ENCODE measurements at places on chromosomes 11 and 22.

GRCh38 chr11:133793271-133794035 is 51.9 kb downstream of the SPATA19 start:
- no peak for DNase-seq

- DNase-seq, result peak; percentile 73
These were observed 40.6 kb downstream of the MUC6 start for GRCh38 chr11:995752-996420.

DNA sequence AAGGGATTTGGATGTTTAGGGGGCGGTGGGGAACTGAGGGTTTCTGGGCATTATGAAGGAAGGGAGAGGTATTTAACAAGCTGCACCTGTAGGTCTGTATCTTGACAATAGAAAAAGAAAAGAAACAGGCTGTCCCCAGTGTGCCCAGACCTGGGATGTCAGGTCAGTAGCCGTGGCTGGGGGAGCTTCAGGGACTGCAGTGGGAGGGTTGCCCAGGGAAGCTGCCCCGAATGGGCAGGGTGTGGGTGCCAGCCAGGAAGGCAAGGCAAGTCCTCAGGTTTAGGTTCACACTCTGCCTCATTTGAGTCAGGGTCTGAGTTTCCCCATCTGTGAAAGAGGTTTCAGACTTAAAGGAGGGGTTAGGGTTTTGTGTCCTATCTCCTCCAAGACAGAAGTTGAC is 1.5 kb downstream of the INPP5J start:
- no peak for DNase-seq

GRCh38 chr22:50577987-50578775 is at the start of gene CPT1B:
TSS of gene CPT1B (minus strand) at chr22:50578427. CDS start at chr22:50577915, 512 bp downstream.
- DNase-seq, result no peak

DNA sequence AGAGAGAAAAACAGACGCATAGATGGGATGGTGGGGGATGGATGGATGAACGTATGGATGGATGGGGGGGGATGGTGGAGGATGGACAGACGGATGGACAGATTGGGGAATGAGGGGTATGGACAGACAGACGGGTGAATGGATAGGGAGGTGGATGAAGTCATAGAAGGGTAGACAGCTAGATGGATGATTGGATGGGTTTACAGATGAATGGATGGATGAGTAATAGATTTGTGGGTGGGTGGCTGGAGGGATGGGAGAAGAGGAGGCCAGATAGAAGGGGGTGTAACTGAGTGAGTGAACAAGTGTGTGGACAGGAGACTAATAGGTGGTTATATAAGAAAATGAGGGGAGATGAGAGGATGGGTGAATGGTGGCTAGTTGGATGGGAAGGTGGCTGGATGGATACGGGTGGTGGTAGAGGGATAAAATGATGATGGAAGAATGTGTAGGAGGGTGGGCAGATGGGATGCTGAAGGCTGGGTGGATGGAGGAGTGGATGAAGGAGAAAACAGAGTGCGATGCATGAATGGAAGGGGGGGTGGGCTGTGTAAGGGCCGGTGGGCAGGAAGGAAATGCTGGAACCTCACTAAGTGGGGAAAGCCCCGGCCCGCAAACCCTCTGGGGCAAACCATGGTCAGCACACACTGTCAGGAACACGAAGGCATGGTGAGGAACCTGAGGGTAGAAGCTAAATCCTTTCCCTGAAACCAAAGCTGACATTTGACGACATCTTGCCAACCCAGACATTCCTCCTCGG is 21.6 kb downstream of the ARVCF start:
- peak; percentile 4 for DNase-seq

GRCh38 chr22:16562711-16563554 is 29.7 kb downstream of the CCT8L2 start:
- DNase-seq, result peak; percentile 12

- no peak for DNase-seq
These were observed 139.8 kb downstream of the ELP4 start for GRCh38 chr11:31649129-31649966.

GRCh38 chr22:19705181-19705934 is 8.9 kb upstream of the SEPTIN5 start:
- no peak for DNase-seq

- DNase-seq, result no peak
These were observed 425.8 kb downstream of the SOX6 start for GRCh38 chr11:15930442-15931025.

- no peak for DNase-seq
These were observed 90.9 kb downstream of the CTTN start for GRCh38 chr11:70489276-70489675.
